ENCODE measurements at places on chromosomes 7 and 10. TPM values are rescaled to one million over a fixed set of nuclear protein-coding genes. Genes with fewer than 3 reads are reported as not detected.

Gene LOXL4
- polyA plus RNA-seq: not detected

Gene GIMAP1
- 104 TPM for polyA plus RNA-seq

Gene PHYHIPL
- polyA plus RNA-seq: not detected

Gene OR6V1
- not detected for polyA plus RNA-seq

Gene SPOCK2
- polyA plus RNA-seq: 250 TPM

Gene CTNNA3
- polyA plus RNA-seq: not detected

Gene SPDYE1
- 0.07 TPM for polyA plus RNA-seq

Gene TRIL
- polyA plus RNA-seq: not detected

Gene DNAAF5
- polyA plus RNA-seq: 4.0 TPM

Gene AOAH
- polyA plus RNA-seq: 15.5 TPM

Gene CALU
- polyA plus RNA-seq: 19.2 TPM

Gene AGR2
- polyA plus RNA-seq: not detected

Gene ACHE
- not detected for polyA plus RNA-seq

Gene CHCHD2
- 355 TPM for polyA plus RNA-seq

Gene HTR5A
- not detected for polyA plus RNA-seq

Gene TMEM248
- polyA plus RNA-seq: 106 TPM

Gene FAM25C
- not detected for polyA plus RNA-seq

Gene MYL10
- polyA plus RNA-seq: not detected

Gene ENO4
- polyA plus RNA-seq: not detected

Gene VPS37D
- polyA plus RNA-seq: not detected

Gene SUN3
- 2.7 TPM for polyA plus RNA-seq

Gene NME8
- polyA plus RNA-seq: not detected

Gene TCAF2
- polyA plus RNA-seq: 13.4 TPM

Gene ITIH5
- polyA plus RNA-seq: not detected

Gene ADAM22
- polyA plus RNA-seq: 0.79 TPM

Gene ZWINT
- 9.5 TPM for polyA plus RNA-seq
